ENCODE measurements at places on chromosomes 5 and 9.

DNA sequence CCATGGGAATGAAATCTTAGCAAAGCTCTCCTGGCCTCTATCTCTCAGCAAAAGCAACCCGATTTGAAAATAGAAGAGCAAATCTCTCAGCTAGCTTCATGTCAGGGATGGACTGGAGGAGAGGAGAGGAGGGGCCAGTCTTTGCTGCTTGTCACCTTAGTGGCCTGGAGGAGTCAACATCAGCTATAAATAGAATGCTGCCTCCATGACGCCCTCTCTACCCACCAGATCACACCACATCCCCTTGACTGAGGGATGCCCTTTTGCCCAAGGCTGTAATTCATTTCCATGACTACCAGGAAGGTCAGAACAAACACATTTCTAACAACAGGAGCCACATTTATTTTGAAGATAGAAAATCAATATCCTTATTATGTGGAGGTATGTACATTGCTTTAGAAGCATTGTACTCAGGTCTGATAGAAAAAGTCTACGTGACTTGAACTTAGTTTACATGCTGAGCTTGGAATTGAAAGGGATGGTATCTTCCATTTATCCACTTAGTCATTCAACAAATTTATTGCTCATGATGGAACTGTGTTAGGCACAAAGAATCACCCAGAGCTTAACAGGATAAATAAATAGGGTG, 92.4 kb upstream of the LIFR start:
- no peak for DNase-seq

- no peak for DNase-seq
Observed at GRCh38 chr5:124162767-124163532, 583.5 kb downstream of the ZNF608 start.

DNA sequence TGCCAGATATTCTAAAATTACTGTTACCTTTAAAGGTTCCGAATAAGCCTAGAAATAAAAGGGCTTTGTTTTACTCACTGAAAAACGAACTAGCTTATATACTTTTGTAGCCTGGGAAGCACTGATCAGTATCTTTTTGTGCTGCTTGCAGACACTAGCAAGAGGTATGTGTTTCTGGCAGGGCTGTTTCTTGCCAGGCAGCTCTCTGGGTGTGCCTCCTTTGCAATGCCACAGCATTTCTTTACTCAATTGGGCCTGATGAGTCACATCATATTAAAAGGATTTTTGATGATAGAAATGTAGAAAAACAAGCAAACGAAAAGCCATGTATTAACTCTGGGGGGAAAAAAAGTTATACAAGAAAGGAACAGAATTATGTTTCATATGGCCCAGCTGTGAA, 35.6 kb downstream of the CD180 start:
- no peak for DNase-seq

- no peak for DNase-seq
Observed at GRCh38 chr9:85402551-85402950, 339.2 kb downstream of the AGTPBP1 start.

GRCh38 chr9:7363777-7364477, 435.7 kb downstream of the DMAC1 start:
- DNase-seq, result no peak

- DNase-seq, result no peak
Observed at GRCh38 chr9:3506164-3506563, 19.6 kb downstream of the RFX3 start.

DNA sequence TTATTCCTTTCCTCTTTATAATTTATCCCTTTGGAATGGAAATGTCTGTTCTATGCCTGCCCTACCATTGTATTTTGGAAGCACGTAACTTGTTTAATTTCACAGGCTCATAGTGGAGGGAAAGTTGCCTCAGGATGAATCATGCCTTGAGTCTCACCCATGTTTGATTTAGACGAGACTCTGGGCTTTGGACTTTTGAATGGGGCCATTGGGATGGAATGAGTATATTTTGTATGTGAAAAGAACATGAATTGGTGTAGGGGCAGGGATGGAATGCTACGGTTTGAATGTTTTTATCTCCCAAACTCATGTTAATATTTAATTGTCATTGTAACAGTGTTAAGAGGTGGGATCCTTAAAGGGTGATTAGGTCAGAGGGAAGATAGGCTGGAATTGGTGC, 10.3 kb downstream of the FBXW5 start:
- no peak for DNase-seq

DNA sequence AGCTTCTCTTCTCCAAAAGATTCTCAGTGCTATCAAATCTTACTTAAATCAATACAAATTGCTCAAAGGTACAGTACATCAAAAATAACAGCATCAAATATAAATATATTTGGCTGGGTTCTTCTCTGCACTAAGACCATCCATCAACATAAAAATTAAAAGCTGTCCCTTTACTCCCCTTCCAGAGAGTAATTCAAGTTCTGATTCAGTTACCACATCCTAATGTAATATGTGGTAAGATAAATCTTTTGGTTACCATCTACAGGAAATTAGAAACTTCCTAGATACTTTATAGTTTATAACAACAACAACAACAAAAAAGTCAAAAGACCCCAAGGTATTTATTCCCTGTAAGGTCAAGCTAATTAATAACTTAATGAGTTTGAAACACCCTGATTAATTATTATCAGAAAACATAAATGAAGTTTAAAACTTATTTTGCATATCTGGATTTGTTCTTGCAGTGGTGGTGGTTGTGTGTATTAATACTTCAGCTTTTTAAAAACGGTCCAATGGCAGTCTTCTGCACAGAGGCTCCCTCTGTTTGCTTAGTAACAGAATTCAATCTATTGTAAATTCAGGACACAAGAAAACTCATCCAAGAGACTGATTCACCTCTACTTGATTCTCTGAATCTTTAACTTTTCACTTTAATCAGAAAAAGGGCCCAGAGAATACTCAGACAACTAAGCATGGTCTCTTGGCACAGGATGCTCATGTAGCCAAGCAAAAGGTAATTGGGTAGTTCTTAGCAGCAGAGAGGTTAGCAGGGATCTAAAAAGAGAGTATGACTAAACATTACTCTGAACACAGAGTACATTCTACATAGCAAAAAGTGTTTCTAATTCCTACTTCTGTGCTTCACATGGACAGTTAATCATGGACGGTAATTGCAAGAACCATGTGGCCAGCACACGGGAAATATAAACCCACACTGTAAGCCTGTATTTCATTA, 20.1 kb downstream of the DIAPH1 start:
- DNase-seq, result no peak

- no peak for DNase-seq
Observed at GRCh38 chr9:125650271-125650737, 56.7 kb downstream of the MAPKAP1 start.

GRCh38 chr9:135696446-135696845, 2.8 kb downstream of the SOHLH1 start:
- no peak for DNase-seq

All from KG1 (cell line).